Endodermal cell (in vitro differentiated cells): ENCODE measurements at places on chromosomes 3 and 15.
A peak's percentile ranks its signal among the peaks of the same experiment; 100 is the strongest.

GRCh38 chr3:177928172-177928873 lies 607.9 kb upstream of the KCNMB2 start:
- no peaks in the 10 kb centered on the region for H3K27me3 ChIP-seq
- DNase-seq = no peak
- H3K36me3 ChIP-seq = no peaks in the 10 kb centered on the region
- H3K27ac ChIP-seq = no peak overlapping the region
- no peak overlapping the region for H3K4me3 ChIP-seq

DNA sequence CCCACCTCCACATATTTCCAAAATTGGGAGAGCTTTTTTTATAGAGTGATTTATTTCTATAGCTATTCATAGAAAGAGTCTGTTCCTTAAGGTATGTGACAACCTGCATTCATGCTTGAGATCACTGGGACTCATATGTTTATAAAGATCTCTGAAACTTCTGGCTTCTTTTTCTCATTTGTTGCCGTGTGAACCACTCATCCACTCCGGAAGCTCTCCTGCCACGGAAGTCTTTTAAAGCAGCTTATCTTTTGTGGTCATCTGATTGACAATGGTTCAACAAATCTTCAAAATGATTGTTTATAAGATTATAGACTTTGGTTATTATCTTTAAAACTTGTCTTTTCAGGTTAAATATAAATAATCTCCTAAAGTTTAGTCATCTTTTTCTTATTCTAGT lies 260.5 kb downstream of the C3orf38 start:
- no peaks in the 10 kb centered on the region for H3K4me1 ChIP-seq
- no peaks in the 10 kb centered on the region for H3K36me3 ChIP-seq
- no peaks in the 10 kb centered on the region for H3K27me3 ChIP-seq
- no peak overlapping the region for H3K4me3 ChIP-seq

GRCh38 chr3:188524052-188524451 lies 370.1 kb downstream of the LPP start:
- H3K4me3 ChIP-seq = no peak overlapping the region
- H3K27ac ChIP-seq = no peak overlapping the region
- H3K36me3 ChIP-seq = peaks cover 50% of the 10 kb centered on the region
- DNase-seq = no peak

GRCh38 chr3:149015393-149015792 lies 24.1 kb downstream of the GYG1 start:
- no peak overlapping the region for H3K4me3 ChIP-seq
- no peaks in the 10 kb centered on the region for H3K4me1 ChIP-seq
- H3K27me3 ChIP-seq = no peaks in the 10 kb centered on the region

DNA sequence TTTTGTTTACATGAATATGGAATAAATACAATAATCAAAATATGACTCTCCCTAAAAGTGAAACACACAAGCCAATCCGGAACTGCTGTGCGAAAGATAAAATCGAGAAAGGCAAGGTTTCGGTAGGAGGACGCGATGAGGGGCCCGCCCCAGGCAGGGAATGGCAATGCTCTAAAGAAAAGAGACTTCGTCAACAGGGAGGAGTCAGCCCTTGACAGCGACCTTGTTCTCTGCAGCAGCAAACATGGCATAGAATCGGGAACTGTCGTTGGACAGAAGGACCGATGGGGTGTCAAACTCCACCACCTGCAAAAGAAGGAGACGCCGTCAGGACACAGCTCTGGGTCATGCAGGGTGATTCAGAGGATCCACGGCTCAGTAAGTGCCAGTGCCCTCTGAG lies 36.4 kb upstream of the PARL start:
- no peak for DNase-seq
- no peaks in the 10 kb centered on the region for H3K4me1 ChIP-seq
- no peak overlapping the region for H3K27ac ChIP-seq
- H3K36me3 ChIP-seq = peaks cover 19% of the 10 kb centered on the region
- H3K4me3 ChIP-seq = no peak overlapping the region

GRCh38 chr3:141000027-141000663 lies 51.0 kb upstream of the SPSB4 start:
- H3K4me1 ChIP-seq = no peaks in the 10 kb centered on the region
- peak; percentile 93 for DNase-seq
- H3K27ac ChIP-seq = no peak overlapping the region

DNA sequence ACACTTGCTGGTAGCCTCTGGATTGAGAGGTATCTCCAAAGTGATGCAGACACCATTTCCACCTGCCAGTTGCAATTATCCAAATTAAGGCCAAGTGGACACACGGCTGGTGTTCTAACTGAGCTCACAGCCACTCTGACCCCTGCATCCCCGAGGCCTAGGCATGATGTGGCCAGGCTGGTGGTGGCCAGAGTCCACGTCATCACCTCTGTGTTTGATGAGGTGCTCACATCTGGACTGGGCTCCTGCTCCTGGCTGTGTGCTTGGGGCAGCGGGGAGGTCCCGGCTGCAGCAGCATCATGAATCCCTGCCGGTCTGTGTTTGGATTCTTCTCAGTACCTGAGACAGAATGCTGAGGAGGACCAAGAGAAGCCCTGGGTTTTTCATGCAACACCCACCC lies 4.9 kb downstream of the OXTR start:
- no peaks in the 10 kb centered on the region for H3K36me3 ChIP-seq
- no peak overlapping the region for H3K27ac ChIP-seq
- no peak overlapping the region for H3K4me3 ChIP-seq
- peak; percentile 7 for DNase-seq
- peaks cover 34% of the 10 kb centered on the region for H3K27me3 ChIP-seq

DNA sequence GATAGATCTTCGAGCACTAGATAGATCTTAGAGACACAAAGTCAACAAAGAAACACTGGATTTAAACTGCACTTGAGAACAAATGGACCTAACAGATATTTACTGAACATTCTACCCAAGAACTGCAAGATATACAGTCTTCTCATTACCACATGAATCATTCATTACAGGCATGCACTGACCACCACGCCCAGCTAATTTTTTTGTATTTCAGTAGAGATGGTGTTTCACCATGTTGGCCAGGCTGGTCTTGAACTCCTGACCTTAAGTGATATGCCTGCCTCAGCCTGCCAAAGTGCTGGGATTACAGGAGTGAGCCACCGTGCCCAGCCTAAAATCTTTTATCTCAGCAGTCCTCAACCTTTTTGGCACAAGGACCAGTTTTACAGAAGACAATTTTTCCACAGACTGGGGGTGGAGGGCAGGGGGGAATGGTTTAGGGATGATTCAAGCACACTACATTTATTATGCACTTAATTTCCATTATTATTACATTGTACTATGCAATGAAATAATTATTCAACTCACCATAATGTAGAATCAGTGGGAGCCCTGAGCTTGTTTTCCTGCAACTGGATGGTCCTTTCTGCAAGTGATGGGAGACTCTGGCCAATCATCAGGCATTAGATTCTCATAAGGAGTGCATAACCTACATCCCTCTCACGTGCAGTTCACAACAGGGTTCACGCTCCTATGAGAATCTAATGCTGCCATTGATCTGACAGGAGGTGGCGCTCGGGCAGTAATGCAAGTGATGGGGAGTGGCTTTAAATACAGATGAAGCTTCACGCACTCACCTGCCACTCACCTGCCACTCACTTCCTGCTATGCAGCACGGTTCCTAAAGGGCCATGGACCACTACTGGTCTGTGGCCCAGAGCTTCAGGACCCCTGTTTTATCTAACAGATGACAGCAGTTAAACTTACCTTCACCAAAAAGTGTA lies 21.7 kb downstream of the CSNK1G1 start:
- no peak overlapping the region for H3K27ac ChIP-seq
- H3K27me3 ChIP-seq = no peaks in the 10 kb centered on the region
- peak; percentile 73 for DNase-seq
- H3K36me3 ChIP-seq = no peaks in the 10 kb centered on the region

DNA sequence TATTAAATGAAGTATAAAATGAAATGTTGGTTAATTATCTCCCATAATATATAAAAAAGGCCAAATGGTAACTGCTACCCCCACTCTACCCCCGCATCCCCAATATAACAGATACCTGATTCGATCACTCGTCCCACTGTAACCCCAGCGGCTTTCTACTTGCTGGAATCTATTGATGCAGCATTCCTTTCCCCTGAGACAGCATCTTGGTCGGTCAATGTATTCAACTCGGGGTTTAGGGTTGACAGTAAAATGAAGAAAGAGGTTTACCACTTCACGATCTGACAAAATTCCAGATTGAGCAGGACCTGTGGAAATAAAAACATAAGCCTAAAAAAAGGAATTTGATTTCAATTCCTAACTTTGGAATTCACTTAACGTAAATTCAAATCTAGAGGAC lies 18.6 kb upstream of the C15orf40 start:
- H3K4me1 ChIP-seq = no peaks in the 10 kb centered on the region
- DNase-seq = no peak
- H3K4me3 ChIP-seq = no peak overlapping the region

- no peaks in the 10 kb centered on the region for H3K36me3 ChIP-seq
- H3K27ac ChIP-seq = no peak overlapping the region
- DNase-seq = no peak
- no peaks in the 10 kb centered on the region for H3K4me1 ChIP-seq
These were observed 261.9 kb downstream of the TBL1XR1 start for GRCh38 chr3:176935194-176935888.

- H3K4me3 ChIP-seq = no peak overlapping the region
- peaks cover 31% of the 10 kb centered on the region for H3K36me3 ChIP-seq
- peaks cover 18% of the 10 kb centered on the region for H3K4me1 ChIP-seq
- DNase-seq = no peak
These were observed 44.0 kb downstream of the ZBTB38 start for GRCh38 chr3:141412087-141412935.

DNA sequence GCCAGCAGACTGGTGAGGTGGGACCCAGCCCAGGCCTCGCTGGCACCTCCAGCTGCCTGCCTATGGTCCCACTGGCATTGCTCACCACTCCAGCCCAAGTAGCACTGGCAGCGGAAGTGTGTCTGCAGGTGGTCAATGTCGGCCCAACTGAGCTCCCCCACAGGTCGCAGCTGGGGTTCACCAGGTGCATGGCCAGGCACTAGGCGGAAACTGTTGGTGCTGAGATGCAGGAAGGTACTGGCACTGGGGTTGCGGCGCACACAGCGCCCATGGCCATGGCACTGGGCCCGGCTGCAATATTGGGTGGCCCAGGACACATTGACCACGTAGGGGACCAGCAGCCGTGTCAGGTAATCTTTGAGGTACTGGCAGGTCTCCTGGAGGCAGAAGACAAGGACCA lies 4.4 kb downstream of the HYAL2 start:
- H3K4me1 ChIP-seq = peaks cover 17% of the 10 kb centered on the region
- H3K36me3 ChIP-seq = peaks cover 31% of the 10 kb centered on the region
- no peak overlapping the region for H3K27ac ChIP-seq
